ENCODE measurements at places on chromosomes 13 and 19.

DNA sequence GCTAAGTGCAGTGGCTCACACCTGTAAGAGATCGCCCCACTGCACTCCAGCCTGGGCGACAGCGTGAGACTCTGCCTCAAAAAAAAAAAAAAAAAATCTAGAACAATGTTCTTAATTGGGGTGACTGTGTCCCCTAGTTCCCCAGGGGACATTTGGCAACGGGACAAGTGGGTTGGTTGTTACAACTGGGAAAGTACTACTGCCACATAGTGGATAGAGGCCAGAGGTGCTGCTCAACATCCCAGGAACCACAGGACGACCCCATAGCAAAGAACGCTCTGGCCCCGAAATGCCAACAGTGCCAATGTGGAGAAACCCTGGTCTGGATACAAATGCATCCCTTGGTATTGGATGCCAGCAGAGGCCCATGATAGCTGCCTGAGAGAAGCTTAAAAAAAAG is 11.8 kb downstream of the NLRP12 start:
- DNase-seq = no peak

DNA sequence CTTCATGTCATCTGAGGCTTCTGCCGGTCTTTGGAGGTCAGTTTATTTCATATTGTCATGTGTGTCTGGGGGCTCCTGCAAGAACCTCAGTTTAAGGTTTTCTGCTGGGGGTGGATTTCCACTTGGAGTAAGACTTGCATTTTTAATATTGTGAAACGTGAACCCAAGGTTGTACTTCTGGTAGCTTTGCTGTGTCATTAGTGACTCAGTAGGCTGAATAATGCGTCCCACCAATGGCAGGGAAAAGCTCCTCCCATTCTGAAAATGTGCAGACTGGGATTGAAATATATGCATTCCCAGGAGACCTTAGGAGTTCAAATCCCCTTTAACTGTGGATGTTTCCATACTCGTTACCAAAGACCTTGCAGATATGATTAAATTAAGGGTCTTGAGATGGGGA is 46.2 kb downstream of the ING1 start:
- DNase-seq = no peak

GRCh38 chr13:27654816-27655215 is 33.1 kb downstream of the POLR1D start:
- DNase-seq = no peak

GRCh38 chr19:46624958-46625661 is at the start of gene PTGIR:
Gene PTGIR (minus strand): TSS chr19:46625089. CDS start chr19:46624225, 864 bp downstream.
- no peak for DNase-seq

- DNase-seq = no peak
Observed at GRCh38 chr19:37963190-37963936, 56.4 kb downstream of the SIPA1L3 start.

DNA sequence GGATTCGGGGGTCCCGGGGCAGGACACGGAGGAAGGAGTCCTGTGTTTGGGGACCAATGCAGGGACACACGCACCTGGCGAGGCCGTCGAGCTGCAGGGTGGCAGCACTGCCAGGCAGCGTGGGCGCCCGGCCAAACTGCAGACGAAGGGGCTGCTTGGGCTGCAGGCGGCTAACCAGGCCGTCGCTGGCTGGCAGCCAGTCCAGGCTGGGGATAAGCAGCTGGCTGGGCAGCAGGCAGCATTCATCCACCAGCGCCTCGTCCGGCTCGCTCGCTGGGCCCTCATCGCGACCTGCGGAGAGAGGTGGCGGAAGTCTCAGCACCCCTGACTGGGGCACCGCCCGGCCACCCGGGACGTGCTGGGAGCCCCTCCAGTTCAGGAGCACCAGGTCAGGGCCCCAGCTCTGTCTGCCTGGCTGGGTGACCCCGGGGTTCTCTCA is 11.5 kb downstream of the CFD start:
- DNase-seq = peak; percentile 26

- DNase-seq = no peak
Observed at GRCh38 chr19:45218426-45218825, 26.8 kb downstream of the EXOC3L2 start.

GRCh38 chr19:15212711-15213110 is 11.9 kb upstream of the NOTCH3 start:
- no peak for DNase-seq

DNA sequence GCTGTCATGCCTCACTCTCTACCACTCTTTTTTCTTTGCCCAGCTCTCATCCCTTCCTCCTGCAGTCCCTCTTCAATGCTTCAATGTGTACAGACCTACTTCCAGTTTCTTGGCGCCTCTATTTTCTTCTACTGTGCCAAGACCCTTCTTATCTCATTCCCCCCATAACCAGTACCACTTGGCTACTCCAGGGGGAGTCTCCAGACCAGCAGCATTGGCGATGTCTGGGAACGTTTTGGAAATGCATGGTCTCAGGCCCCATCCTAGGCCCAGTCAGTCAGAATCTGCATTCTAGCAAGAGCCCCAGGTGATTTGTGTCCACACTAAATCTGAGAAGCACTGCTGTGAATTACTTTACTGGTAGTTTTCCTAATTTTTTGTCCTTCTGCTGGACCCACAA is 198.2 kb downstream of the SLC7A1 start:
- no peak for DNase-seq

GRCh38 chr19:35059006-35059798 is 17.7 kb downstream of the HPN start:
- DNase-seq = no peak

- DNase-seq = no peak
Observed at GRCh38 chr19:16548956-16549355, 6.7 kb upstream of the CHERP start.

- DNase-seq = peak; percentile 58
Observed at GRCh38 chr19:56142087-56142787, 1.1 kb downstream of the ZNF444 start.

DNA sequence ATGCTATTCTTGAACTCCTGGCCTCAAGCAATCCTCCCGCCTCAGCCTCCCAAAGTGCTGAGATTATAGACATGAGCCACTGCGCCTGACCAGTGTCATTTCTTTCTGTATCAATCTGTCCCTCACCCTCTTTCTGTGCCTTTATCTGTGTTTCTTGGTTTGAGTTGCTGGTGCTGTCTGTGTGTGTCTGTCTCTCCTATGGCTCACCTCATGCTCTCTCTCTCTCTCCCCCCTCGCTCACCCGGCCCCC is 9.9 kb downstream of the IRF2BP1 start:
- no peak for DNase-seq

- DNase-seq = no peak
Observed at GRCh38 chr19:42287017-42287826, 14.7 kb upstream of the PRR19 start.

GRCh38 chr19:4068047-4068966 is 1.6 kb upstream of the ZBTB7A start:
- no peak for DNase-seq

GRCh38 chr19:13051557-13052165 is 51.0 kb downstream of the LYL1 start:
- peak; percentile 93 for DNase-seq

DNA sequence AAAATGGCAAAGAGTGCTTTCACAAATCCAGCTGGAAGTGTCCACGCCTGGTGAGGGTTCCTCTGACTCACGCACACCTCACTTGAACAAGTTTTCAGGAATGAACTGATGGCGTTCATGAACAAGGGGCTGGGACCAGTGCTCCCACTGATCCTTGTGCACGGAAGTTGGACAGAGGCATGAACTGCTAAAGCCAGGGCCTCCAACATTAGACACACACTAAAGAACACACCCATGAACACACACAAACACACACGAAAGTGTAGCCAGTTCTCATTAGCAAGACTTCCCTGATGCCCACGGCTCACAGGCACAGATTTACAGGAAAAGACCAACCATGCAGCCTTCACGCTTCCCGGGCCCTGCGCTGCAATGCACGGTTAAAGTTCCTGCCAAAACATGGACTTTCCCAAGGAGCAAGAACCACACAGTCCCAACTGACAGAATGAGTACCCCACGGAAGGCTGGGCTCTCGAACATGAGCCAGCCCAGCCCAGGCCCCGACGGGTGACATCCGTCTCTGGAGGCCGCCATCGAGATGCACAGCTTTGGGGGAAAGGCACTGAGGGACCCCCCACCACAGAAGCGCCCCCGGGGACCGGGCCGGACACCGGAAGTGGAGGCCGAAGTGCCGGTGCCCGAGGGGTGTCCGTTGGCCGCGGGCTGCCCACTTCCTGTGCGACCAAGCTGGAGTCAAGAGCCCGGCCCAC is 808 bp downstream of the DNMT1 start:
- peak; percentile 60 for DNase-seq

DNA sequence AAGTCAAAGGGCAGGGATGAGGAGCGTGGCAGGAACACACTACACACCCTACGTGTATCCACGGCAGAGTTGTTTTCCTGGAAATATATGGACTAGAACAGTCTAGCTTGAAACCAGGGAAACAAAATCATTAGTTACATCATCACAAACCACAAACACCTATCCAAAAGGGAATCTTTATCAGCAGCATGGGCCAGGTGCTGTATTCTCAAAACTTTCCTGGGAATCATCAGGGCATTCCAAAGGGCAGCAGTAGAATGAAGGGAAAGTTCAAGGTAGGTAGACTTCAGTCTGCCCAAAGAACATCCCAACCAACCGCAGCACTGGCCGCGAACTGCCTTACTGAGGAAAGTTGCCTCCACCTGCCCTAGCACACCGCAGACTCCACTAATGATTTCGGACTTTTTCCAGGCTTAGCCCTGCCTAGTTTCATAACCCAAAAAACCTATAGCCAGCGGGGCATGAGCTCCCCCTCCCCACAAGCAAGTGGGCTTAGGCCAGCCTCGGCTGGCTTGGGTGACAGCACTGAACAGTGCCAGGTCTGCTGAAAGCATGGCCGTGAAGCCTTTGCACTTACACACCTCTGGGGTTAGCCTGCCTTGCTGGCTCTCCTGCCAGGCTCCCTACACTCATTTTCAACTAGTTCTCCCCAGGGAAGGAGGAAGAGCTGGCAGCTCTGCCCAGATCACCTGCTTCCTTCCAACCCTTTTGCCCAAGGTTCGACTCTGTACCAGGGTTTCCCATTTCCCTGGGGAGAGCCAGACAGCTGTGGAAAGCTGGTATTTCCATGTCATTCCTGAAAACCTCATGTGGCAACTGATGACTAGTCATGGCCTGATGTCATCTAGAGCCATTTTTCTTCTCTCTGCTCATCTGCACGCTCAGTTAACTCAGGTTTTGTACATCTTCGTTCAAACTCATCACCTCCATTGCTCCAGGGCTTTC is 77.3 kb upstream of the UBAC2 start:
- DNase-seq = no peak

- no peak for DNase-seq
Observed at GRCh38 chr13:50303963-50304721, 288.9 kb downstream of the KCNRG start.

DNA sequence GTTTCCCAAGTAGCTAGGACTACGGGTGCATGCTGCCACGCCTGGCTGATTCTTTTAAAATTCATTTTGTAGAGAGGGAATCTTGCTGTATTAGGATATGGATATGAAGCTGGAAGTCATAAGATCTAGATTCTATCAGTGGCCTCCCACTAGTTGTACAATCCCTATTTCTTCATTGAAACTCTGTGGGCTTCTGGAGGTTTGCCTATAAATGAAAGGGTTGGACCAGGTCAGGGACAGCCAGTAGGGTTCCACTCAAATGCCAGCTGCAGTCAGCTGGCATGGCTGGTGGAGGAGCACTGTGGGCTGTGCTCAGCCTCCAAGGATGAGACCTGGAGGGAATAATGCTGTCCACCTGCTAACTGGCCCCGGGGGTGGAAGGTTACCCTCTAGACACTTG is 110.2 kb upstream of the GJB6 start:
- DNase-seq = no peak

DNA sequence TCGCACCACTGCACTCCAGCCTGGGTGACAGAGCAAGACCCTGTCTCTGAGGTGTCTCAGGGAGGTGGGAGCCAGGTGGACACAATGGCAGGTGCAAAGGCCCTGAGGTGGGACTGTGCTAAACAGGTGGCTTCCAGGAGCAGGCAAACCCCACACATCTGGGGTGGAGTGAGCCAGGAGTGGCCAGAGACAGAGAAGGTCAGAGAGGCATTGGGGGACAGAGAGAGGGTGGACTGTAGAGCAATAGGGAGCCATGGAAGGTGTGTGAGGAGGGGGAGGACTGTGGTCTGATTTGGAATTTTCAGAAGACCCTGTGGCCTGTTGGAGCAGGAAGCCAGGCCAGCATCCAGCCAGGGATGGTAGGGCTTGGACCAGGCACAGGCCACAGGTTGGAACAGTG is 4.7 kb downstream of the MEF2B start:
- DNase-seq = no peak

DNA sequence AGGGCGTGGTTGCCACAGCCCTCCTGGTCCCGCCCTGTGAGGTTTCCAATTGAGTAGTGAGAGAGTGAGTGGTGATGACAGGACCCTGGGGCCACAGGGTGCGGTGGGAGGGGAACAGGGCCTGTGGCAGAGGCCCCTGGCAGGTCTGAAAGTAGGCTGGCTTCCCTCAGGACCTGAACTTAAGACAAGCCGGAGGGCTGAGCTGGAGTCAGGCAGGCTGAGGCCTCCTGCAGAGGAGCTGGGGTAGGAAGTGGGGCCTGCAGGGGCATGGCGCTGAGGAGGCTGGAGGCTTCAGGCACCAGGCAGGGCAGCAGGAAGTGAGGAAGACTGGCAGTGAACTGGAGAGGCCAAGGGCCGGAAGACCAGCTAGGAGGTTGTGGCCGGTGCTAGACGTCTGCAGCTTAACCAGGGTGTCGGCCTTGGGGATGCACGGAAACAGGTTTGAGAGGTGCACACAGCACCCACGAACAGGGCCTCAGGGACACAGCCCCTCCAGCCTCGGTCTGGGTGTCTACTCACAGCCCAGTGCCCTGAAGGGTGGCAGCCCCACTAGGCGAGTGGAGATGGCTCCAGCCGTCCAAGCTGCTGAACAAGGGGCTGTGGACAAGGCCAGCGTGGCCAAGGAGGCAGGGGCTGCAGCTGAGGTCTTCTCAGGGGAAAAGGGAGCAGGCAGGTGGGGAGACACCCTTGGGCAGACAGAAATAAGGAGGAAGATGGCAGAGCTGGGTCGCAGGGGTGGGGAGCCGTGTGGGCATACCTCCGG is 17.8 kb downstream of the POP4 start:
- DNase-seq = no peak

DNA sequence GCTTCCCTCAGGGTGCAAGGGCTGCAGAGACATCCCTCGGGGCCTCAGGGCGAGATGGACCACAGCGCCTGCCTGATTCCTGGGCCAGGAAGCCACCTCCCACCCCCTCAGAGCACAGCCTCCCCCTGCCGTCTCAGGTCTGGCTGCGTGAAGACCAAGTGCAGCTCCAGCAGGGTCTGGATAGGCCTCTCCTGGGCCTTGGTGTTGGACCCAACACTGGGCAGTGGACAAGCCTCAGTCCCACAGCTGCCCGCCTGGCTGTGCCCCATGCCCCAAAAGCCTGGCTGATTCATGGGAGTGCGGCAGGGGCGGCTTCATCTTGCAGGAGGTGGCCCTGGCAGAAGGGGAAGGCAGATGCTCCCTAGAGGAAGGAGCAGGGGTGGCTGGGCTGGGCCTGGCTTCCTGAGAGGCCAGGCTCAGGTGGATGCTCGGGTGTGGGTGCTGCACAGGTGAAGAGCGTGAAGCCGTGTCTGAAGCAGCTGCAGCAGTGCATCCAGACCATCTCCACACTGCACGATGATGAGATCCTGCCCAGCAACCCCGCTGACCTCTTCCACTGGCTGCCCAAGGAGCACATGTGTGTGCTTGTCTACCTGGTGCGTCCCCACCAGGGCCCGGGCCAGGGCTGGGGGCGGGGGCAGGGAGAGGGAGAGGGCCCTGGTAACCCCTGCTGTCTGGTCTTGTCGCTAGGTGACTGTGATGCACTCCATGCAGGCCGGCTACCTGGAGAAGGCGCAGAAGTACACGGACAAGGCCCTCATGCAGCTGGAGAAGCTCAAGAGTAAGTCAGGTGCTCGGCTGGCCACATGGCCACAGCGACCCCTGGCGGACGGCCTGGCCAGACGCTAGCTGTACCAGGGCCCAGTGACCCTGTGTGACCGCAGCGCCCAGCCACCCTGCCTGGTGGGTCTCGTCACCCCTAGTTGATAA is 21.7 kb downstream of the MAU2 start:
- DNase-seq = peak; percentile 64

Measured in PC-9 (cell line).